ENCODE measurements at places on chromosomes 1 and 21.
A peak's percentile ranks its signal among the peaks of the same experiment; 100 is the strongest.

DNA sequence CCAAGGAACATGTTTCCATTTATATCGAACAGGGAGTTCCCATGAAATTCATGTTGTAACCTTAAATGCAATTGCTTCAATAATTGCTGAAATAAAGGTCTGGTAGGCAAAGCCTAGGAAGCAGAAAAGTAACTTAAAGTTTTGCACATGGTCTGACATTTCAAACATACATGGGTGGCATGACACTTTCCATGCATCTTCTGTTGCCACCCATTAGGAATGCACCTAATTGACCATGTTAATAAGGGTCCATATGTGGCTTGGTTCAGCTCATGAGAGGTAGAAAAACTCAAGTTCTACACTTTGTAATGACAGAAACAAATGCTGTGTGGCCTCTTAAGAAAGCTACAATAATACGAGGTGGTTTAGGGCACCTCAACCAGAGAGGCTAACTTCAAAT is 72.0 kb upstream of the GORAB start:
- DNase-seq: no peak

GRCh38 chr1:201335174-201335870 is 42.2 kb downstream of the TNNT2 start:
- DNase-seq: no peak

- no peak for DNase-seq
Measured at GRCh38 chr1:183675381-183675780, 22.3 kb upstream of the APOBEC4 start.

GRCh38 chr1:81582467-81582986 is 218.2 kb upstream of the ADGRL2 start:
- DNase-seq: no peak

DNA sequence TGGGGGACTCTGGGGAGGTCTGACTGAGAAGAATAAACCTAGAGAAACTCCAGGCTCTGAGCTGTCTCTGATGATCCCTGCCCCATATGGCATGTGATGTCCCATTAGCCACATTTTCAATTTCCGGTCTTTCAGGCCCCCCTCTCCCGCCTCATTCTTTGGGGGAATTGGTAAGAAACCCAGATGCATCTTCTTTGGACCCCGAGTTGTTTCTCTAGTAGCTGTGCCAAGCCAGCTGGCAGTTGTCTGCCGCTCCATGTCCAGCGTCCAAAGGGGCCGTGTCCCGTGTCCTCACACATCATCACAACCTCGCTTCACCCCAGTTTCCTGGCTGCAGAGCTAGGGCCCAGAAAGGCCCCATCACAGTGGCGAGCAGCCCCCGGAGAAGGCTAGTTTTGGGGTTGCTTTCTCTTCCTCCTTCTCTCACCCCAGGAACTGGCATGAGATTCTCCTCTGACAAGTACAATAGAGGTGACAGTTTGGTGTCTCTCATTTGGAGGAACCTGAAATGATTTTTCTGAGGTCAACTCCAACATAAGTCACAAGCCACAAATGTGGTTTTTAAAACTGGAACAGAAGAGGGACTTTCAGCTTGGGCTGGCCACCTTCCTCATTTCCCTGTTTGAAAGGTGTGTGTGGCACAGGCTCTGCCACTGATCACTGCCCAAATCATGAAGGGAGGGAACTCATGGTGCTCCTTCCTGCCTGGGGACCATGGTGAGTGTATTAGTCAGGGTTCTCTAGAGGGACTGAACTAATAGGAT is 6.4 kb upstream of the GPR157 start:
- DNase-seq: no peak

DNA sequence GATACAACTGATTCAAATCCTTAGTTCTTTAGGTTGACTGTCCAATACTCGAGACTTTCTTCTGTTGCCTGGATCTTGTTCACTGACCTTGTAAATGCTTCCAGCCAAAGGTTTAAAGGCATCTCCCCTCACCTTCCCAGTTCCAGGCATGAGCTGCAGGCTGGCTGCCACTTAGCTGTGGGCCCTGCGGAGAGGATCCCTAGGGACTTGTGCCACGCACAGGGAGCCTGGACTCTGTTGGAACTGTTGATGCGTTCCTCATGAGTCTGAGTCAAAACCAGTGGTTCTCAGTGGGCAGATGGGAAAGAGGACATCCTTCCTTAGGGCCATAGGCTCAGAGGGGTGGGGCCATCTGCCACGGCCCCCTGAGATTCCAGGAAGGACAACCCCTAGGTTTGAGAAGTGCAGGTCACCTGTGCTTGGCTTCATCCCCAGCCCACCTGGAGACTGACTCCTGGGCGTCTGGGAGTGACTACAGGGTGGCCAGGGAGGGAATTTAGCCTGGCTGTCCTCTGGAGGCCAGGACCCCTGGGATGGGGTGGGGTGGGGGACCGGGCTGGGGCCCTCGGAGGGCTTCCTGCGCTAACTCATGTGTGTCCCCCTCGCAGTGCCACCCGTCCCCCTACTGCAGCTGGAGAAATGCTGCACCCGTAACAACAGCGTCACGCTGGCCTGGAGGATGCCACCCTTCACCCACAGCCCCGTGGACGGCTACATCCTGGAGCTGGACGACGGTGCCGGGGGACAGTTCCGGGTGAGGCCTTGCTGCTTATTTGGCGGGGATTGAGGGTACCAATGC is 37.6 kb upstream of the GNPAT start:
- no peak for DNase-seq

DNA sequence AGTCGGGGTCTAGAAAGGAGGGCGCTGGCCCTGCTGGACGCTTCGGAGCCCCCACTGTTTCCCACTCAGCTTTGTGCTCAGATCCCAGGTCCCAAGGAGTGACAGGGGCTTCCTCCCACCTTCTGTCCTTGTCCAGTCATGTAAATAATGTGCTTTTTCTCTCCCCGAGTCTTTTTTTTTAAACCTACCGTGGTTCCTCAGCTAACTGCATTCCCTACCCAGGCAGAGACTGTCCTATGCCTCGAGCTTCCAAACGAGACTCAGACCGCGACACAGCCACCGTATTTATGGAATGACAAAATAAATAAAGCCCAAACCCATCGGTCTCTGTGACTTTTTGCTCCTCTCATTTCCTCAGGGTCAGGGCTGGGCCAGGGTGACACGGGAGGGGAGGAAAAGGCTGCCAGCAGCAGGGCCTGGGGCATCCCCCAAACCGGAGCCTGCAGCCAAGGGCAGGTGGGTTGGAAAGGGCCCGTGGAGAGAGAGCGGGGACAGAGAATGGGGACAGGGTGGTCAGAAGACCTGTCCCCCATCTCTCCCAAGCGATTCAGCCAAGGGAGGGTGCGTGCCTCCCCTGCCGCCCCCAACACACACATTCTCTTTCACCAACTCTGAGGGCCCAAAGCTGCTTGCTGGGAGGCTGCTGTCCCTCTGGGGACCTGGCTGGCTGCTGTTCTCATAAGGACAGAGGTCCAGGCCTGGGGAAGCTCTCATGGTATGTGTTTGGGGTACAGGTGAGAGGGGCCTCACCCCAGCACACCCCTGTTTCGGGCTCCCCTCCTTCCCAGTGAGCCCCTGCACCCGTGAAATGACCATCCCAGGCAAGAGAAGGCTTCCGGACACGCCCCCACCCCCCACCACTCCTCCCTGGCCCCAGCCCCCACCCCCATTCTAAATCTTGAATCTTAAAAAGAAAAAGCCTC is 55.4 kb downstream of the KCNAB2 start:
- DNase-seq: no peak

GRCh38 chr1:161162806-161163205 is 3.4 kb upstream of the PPOX start:
- DNase-seq: no peak

DNA sequence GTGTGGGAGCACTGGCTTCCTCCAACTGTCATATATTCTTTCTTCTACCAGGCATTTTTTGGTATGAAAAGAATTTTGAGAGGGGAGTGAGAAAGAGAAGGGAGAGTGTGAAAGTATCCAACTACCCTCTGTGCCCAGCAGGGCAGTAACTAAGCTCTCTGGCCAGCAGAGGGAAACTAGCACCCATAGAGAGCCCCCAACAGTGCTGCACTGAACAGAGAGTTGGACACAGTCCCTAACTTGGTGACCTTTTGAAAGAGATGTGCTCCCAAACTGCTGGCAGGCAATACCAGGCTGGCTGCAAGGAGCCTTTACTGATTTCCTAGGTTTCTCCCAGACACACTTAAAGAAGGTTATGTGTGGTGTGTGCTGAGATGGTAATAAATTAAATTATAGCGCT is 118.8 kb upstream of the PBX1 start:
- DNase-seq: peak; percentile 66

GRCh38 chr1:209266590-209267205 is 316.8 kb upstream of the CAMK1G start:
- no peak for DNase-seq

DNA sequence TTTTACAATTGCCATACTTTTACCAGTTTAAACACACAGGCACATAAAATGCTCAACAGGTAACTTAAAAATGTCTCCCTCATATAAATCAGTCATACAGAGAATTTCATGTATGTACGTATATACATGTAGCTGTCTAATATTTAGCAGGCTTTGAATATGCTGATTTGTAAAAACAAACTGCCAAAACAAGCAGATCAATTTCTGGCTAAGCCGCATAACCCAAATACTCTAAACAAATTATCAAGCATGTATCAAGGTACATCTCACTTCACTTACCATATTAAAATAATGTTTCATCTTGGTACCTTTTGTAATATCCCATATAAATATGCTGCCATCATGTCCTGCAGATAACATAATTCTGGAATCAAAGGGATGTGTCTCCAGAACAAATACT is 43.8 kb downstream of the BRWD1 start:
- DNase-seq: no peak

DNA sequence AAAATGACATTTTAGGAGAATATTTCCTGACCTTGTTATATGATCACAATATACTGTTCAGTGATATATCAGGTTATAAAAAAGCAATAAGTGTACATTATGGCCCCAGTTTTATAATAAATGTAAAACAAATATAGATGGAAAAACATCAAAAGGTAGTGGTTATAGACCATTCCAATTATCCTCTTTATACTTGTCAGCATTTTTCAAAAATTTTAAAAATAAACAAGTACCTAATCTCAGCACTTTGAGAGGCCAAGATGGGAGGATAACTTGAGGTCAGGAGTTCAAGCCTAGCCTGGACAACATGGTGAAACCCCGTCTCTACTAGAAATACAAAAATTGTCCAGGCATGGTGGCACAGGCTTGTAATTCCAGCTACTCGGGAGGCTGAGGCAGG is 69.6 kb upstream of the B3GALNT2 start:
- no peak for DNase-seq

DNA sequence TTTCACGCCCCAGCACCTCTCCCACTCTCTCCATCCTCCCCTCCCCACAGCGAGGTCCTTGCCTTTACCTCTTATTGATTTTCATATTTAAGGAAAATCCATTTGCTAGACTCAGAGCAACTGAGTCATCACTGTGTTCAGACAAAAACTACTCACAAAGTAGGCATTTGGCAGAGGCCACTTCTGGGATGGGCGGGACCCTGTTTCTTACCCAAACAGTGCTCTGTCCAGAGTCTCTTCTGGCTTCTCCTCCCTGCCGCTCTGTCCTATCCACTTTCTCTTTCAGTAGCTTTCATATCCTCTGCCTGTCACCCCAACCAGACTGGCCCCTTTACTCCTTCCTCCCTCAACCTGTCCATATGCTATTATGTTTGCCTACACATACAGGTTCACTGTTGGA is 2.4 kb upstream of the NAV1 start:
- peak; percentile 93 for DNase-seq

DNA sequence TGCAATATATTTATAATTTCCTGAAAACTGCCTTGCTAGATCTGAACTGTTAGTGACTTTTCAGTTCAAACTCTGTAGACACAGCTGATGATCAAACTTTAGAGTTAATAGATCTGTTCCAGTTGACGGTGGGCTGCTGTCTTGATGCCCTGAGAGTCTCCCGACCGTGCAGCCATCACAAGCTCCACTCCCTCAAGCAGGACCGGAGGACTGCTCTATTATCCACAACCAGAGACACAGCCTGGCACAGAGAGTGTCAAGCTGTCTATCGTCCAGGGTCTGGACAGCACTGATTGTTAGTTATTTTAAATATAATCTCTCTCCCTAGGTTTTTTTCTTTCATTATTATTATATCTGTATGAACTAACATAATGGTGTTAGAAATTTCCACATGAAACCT is 8.0 kb downstream of the CHODL start:
- DNase-seq: no peak

- DNase-seq: no peak
Measured at GRCh38 chr21:45748593-45748992, 105.1 kb downstream of the PCBP3 start.

GRCh38 chr21:36945496-36946138 is 20.9 kb downstream of the HLCS start:
- DNase-seq: no peak

DNA sequence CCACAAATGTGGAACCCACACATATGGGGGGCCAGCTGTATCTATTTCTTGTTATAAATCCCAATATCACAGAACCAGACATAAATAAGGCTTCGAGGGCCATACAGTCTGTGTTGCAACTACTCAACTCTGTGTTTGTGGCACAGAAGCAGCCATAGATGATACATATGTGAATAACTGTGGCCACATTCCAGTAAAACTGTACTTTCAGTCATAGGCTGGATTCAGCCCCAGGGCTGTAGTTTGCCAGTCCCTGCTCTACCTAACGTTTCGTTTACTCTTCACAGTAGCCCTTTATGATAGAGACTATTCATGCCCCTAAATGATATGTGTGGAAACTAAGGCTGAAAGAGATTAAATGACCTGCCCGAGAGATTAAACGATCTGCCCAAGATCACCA is 48.7 kb downstream of the FHAD1 start:
- DNase-seq: peak; percentile 17

DNA sequence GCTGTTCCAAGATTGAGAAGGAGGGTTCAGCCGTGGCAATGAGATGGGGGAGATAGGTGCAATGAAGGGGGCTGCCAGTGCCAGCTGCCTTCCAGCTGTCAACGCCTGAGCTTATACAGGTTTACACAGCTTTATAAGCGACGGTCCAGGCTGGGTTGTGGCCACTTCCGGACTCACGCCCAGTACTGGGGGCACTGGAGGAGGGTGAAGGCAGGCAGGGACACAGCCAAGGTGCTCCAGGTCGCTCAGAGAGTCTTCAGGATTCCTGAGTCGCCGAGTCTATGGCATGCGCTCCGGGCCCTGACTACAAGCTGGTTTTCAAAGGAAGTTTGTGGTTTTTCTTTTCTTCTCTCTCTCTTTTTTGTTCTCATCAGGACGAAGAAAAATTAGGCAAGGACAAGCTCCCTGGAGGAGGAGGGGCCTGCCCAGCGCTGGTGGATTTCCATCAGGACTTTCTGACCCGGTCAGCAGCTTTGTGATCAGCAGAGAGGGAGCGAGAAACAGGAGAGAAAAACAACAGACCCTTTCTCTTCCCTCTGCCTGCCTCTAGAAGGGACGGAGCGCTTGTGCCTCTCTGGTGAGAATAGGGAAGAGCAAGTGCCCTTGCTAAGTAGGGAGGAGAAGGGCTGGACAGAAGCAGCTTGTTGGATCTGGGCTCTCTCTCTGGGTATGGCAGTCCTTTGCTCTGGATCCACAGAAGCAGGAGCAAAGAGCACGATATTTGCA is at the start of gene MINDY1:
Gene MINDY1 (minus strand): TSS at position 576 of the 726 bp plus-strand sequence. CDS start 4,285 bp downstream, outside the sequence.
- peak; percentile 85 for DNase-seq

- peak; percentile 34 for DNase-seq
Measured at GRCh38 chr1:179217943-179218507, 11.5 kb downstream of the ABL2 start.

GRCh38 chr1:168897249-168897648 is 168.2 kb upstream of the DPT start:
- DNase-seq: no peak

GRCh38 chr1:29655945-29656850 is 419.9 kb downstream of the PTPRU start:
- DNase-seq: peak; percentile 17

GRCh38 chr1:167412072-167412471 is 106.3 kb downstream of the CD247 start:
- no peak for DNase-seq
